ENCODE measurements at places on chromosomes 12 and 14.
A peak's percentile ranks its signal among the peaks of the same experiment; 100 is the strongest.

GRCh38 chr14:66624336-66624937, 116.5 kb downstream of the GPHN start:
- DNase-seq = peak; percentile 38

- DNase-seq = no peak
Observed at GRCh38 chr12:85504624-85505023, 224.6 kb downstream of the ALX1 start.

- no peak for DNase-seq
Observed at GRCh38 chr12:105596731-105597130, 266.2 kb downstream of the C12orf75 start.

GRCh38 chr12:92597997-92598396, 104.8 kb upstream of the PLEKHG7 start:
- DNase-seq = no peak

DNA sequence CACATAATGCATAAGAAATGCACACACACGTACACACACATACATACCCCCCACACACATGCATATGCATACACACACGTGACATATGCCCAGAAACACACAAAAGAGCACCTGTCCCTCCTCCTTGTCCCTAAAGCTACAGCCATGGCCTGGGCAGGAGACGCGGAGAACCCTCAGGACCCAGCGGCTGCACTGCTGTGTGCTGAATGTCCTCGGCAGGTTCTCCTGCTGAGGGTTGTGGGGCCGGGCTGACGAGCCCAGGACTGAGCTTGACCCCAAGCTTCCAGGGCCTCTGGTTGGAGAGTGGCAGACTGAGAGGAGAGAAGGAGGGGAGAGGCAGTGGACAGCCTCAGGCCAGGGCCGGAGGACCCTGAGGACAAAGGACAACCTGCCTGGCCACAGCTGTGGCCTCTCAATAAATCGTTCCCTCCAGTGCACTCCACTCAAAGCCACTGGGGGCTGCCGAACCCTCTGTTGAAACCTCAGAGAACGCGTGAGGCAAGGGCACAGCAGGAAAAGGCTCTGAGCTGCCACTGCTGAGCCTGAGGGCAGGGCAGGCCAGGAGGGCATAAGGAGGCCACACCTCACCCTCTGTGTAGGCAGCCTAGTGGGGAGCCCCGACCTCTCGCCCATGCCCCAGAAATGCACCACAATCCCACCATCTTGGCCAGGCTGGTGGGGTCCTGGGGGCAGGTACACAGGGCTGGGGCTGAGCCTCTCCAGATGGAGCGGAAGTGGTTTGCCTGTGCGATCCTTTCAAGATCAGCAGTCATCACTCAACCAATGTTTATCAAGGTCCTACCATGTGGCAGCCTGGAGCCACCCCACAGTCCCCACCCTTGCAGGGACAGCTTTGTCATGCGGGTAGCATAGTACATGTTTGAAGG, 3.1 kb downstream of the CACNA2D4 start:
- DNase-seq = no peak

DNA sequence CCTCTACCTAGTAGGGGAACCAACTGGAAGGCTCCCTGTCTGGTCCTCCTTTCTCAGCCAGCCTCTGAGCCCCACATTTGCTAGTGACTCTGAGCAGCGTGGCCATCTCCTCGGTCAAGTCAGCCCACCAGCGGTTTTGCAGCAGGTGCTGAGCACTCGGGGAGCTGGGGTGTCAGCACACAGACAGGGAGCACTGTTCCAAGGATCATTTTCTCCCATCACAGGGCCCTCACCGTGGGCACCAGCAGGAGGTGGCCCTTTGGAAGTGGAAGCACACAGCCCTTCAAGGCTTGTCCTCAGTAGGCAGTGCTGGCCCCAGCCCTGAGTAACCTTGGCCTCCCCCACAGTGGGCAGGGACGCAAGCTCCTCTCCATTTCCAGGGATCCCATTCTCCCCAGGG, 24.1 kb upstream of the EML1 start:
- no peak for DNase-seq

GRCh38 chr14:34181338-34181737, 230.5 kb upstream of the EGLN3 start:
- DNase-seq = no peak

GRCh38 chr12:95202691-95203486, 14.4 kb downstream of the FGD6 start:
- DNase-seq = no peak

DNA sequence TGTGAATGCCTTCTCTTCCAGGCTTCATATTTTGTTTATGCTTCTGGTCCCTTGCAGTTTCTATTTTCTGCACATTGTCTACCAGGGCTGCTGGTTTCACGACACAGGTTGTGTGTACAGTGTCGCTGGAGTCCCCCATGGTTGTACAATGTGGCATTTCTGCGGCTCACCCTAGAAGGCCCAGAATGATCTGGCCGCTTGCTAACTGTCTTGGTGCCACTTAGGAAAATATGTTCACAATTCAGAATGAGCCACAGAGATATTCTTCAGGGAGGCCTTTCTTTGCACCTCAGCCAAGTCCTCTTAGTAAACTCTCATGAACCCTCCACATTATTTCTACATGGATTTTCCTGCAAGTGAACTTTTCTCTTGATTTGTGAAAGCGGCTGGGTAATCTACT, 195.4 kb downstream of the SUDS3 start:
- no peak for DNase-seq

- no peak for DNase-seq
Observed at GRCh38 chr12:103772367-103773108, 68.5 kb downstream of the NT5DC3 start.

DNA sequence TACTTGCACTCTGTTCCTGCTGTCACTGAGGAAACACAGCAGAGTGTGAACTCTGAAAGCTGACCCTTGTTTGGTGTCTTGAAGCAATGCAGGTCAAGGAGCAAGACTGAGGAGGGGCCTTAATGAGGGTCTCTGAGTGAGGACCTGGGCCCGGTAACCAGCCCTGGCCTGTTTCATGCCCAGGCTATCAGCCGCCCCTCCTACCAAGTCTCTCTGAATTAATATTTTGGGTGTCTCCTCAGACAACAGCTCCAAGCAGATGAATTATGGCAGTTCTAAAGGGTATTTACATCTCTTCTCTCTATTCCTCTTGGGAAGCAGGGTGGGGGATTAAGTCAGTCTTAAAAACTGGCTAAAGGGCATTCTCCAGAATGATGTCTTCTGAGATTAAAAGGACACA, 394.5 kb downstream of the ZFP36L1 start:
- no peak for DNase-seq

DNA sequence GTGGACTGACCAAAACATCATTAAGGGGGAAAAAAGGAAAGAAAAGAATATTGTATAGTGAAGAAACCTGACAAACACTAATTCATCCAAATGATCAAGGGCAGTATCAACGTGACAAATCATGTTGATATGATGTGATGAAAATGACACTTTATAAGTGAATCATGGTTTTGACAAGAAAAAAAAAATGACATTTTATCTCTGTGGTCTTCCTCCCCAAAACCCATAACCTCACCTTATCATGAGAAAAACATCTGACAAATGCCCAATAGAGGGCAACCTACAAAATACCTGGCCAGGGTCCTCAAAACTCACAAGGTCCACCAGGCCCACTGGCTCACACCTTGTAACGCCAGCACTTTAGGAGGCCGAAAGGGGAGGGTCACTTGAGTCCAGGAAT, 13.8 kb downstream of the TMED10 start:
- DNase-seq = no peak

GRCh38 chr12:116547955-116548501, 11.2 kb upstream of the MAP1LC3B2 start:
- no peak for DNase-seq

GRCh38 chr14:102554821-102555819, 37.3 kb upstream of the RCOR1 start:
- no peak for DNase-seq

- DNase-seq = no peak
Observed at GRCh38 chr14:49942090-49942489, 49.2 kb downstream of the ARF6 start.

DNA sequence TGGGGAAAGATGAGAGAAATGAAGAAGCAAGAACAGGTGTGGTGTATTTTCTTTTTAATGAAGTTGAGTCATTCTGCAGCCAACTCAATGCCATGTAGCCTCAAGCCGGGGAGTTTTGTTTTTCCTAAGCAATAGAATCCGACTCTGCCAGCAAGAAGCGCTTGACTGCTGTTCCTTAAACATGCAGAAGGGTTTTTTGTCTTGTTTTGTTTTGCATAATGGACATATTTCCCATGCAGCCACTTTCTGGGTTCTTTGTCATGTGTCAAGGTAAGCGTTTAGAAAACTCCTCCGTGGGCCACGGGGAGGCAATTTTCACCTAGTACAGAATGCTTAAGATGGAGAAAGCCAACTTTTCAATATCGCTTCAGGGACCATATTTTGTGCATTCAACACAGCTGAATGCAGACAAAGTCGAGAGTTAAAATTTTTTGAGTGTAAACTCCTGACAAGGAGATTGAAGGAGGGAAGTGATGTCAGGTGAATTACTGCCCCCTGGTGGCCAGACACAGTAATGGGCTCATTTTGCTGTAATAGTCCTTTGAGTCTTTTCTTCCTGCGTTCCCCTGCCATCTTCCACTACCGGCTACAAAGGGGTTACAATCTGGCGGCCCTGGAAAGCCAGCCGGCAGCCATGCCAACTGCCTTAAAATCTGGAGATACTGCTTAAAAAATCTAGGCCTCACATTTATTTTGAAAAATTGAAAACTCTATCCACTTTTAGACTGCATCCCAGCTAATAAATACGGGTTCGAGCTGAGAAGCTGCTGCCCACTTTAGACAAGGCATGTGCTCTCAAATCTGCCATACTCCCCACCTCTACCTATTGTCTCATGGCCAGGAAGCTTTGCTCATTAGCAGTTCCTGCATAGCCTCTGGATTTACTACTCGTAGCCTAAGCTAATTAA, 3.2 kb upstream of the FICD start:
- DNase-seq = peak; percentile 58

GRCh38 chr14:68520637-68521556, 272.0 kb downstream of the ZFP36L1 start:
- DNase-seq = no peak

DNA sequence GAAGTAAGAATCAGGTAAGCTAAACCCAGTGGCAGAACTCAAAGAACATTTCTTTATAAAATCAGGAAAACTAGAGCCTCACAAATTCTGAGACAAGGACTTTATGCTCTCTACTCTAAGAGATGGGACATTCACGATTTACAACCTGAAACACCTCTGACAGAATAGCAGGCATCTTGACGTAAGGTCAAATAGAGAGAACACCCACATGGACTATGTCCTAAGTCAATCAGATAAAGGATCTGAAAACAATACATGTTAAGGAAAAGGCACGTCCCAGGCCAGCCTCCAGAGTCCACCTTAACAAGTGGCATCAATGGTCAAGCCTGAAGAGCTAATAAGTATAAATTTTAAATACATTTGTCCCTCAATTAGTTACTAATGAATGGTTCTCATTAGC, 39.9 kb upstream of the SYCP3 start:
- no peak for DNase-seq

DNA sequence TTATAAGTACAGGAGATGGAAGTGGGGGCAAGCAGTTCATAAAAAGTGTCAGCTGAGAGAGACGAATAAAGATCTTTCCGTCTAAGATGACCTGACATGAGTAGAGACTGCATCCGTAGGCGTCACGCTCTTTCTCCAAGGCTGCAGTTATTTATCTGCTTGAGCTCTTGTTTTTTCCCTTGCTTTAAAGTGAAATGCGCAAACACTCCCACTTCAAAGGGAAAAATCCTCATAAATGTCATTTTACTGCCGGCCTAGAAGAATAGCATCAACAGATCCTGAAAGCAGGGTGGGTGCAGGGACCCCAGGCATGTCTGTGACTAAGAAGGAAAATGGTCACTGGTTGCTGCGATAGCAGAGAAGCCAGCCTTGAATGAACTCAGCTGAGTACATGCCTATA, 647.4 kb downstream of the MED13L start:
- DNase-seq = no peak

DNA sequence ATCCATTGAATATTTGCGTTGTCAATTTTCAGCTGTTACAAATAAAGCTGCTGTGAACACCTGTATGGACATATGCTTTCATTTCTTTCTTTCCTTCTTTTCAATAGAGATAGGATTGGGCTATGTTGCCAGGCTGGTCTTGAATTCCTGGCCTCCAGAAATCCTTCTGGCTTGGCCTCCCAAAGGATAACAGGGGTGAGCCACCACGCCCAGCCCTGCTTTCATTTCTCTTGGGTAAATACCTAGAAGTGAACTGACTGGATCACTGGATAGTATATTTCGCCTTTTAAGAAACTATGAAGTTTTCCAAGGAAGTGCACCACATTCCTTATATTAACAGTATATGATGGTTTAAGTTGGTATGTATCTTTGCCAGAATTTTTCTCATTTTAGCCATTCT, 32.3 kb upstream of the EAPP start:
- no peak for DNase-seq

DNA sequence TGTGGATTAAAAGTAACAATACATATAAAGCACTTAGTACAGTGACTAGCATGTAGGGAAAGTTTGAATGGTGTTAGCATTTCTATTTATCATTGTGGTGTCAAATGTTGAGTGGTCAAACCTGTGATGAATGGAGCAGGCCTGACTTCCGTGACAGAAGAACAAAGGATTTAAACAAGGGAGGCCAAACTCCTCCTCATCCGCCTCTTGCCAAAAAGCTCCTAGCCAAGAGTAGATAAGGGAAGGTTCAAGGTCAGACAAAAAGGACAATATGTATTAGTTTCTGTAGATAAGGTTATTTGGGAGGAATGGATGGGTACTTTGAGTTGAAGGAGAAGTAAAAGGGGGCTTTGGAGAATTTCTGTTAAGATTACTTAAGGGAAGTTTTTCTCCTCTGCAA, 6.5 kb downstream of the RNASE7 start:
- no peak for DNase-seq

GRCh38 chr14:106013879-106014376, 487.5 kb downstream of the TMEM121 start:
- DNase-seq = no peak

GRCh38 chr14:40581264-40581663, 1025.4 kb upstream of the LRFN5 start:
- DNase-seq = no peak

DNA sequence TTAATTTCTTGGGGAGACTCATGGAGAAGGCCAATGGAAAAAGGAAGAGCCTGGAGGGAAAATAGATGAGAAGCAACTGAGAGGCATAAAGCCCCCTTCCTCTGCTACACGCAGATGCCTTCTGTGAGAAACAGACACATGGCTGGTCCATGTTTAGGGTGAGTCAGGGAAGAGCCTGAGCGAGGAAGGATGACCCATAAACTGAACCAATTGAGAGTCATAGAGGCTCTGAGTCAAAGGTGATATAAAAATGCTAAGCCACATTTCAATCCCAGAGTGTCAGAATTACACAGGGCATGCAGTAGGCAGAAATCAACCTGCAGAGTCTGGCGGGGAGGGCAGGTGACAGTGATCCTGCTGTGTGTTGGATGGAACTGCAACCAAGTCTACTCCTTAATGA, 30.1 kb upstream of the NEDD1 start:
- no peak for DNase-seq
